ENCODE measurements at places on chromosomes 7 and 10.

DNA sequence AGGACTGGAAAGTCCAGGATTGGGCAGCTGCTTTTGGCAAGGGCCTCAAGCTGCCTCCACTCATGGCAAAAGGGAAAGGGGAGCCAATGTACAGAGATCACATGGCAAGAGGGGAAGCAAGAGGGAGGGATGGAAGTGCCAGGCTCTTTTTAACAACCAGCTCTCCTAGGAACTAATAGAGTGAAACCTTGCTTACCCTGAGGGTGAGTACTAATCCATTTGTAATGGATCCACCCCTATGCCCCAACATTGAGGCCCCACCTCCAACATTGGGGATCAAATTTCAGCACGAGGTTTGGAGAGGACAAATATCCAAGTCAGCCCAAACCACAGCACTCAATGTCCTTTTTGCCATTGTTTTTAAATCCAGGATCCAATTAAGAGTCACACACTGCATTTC is 12.5 kb downstream of the HABP2 start:
- no peak for DNase-seq

DNA sequence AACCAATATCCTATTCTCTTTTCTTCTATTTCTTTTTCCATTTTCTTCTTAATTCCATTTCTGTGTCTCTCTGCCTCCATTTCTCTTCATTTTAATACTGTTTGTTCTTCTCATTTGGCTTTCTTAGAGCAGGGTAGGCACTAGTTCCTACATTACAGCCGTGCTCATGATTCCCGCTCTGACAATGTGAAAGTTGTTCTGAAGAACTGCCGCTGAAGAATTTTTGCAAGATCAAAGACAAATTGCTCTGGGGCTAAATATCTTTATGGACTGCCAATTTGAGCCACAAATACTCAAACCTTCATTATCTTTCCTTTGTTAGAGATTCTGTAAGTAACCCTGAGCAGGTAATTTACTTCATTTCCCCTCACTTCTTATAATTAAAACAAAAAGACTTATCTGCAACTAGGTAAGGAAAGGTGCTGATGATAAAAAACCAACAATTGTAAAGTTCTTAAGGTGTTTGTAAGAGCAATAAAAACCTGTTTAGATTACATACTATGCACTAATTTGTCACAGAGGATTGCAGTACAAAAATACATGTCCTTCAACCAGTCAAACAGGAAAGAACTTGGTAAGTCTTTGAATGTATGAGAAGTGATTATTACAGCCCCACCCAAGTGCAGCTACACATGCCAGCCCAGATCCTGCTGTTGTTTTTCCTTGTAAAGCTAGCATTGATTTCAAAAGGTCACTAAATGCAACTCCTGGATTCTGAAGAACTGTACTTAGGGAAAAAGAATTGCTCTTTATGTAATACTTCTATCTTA is 127.5 kb downstream of the COL28A1 start:
- DNase-seq: no peak

DNA sequence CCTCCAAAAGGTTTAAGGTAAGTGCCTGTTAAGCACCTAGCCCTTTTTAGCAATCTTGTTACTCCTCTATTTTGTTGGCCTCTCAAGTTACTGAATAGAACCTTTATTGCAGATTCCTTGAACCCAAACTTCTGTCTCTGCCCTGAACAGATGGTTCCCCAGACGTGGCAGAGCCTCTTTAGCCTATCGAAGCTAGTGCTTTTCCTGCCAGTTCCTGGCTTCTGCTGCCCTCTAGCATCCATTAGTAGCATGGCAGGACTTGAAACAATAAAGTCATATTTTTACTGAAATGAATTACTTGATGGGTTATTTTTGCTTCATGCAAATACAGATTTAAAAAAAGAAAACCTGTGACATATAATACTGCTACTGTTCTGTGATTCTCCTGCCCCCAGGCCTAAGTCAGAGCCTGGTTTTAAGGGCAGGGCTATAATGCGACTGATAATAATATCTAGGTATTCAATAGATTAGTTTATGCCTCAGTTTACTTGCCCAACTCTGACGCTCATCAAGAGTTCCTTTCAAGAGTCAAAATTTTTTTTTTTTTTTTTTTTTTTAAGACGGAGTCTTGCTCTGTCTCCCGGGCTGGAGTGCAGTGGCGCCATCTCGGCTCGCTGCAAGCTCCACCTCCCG is 84.3 kb upstream of the PHF14 start:
- peak; percentile 22 for DNase-seq

GRCh38 chr10:33913194-33913593 is 578.7 kb upstream of the NRP1 start:
- DNase-seq: no peak

DNA sequence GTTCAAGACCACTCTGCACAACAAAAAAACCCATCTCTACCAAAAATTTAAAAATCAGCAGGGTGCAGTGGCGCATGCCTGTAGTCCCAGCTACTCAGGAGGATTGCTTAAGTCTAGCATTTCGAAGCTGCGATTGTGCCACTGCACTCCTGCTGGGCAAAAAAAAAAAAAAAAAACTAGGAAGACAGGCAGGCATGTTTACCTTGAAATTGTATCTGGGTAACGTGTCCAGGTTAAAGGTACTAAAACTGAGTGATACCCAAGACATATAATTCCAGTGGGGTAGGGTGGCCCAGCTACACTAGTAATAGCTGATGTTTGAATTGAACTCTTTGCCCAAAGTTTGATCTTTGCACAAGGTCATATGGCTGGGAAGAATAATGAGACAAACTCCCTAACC is 16.2 kb downstream of the GHITM start:
- no peak for DNase-seq

GRCh38 chr10:94218493-94219183 is 144.1 kb downstream of the NOC3L start:
- no peak for DNase-seq

Data from NCI-H2107 (cell line).